ENCODE measurements at places on chromosomes 5 and 9.
A peak's percentile ranks its signal among the peaks of the same experiment; 100 is the strongest.

DNA sequence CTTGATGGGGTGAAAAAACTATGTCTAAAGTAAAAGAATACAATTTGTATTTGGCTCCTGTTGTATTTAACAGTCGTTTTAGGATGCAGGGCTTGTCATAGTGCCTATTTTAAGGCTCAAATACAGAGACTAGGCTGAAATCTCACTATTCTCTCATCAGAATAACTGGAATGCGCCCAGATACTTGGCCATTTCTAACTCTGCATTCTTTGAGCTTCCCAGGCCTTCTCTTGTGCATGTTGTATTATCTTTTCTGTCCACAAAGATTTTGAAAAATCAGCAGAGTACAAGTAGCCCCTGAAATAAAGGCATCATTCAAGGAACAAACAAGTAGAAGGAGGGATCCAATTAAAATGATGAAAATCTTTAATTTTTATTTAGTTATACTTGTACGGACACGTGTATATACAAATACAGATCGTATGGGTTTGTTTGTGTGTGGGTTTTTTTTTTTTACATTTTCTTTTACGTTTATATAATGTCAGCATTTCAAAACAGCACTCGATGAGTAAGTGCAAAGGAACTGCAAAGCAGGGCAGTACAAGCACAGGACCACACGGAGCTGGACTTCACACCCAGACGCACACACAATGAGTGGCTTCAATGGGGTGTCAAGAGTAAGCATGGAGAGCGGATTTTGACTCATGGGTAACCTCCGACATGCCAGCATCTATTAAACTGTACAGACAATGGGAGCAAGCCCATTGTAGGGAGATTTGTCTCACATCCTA, 294.0 kb downstream of the EFNA5 start:
- DNase-seq, result no peak

DNA sequence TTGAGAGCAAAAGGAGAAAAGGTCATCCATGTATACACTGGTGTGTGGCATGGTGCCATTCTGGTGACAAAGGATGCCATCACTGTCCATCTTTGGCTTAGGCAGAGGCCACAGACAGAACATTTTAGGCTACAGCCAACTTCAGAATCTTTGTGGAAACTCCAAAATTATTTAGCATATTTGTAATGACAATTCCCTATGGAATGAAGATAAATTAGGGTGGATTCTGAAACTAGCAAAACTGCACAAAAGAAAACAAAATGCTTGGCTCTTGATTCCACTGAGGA, 92.5 kb downstream of the FBXW11 start:
- DNase-seq, result no peak

GRCh38 chr9:133489253-133490190, 10.6 kb upstream of the SLC2A6 start:
- no peak for DNase-seq

DNA sequence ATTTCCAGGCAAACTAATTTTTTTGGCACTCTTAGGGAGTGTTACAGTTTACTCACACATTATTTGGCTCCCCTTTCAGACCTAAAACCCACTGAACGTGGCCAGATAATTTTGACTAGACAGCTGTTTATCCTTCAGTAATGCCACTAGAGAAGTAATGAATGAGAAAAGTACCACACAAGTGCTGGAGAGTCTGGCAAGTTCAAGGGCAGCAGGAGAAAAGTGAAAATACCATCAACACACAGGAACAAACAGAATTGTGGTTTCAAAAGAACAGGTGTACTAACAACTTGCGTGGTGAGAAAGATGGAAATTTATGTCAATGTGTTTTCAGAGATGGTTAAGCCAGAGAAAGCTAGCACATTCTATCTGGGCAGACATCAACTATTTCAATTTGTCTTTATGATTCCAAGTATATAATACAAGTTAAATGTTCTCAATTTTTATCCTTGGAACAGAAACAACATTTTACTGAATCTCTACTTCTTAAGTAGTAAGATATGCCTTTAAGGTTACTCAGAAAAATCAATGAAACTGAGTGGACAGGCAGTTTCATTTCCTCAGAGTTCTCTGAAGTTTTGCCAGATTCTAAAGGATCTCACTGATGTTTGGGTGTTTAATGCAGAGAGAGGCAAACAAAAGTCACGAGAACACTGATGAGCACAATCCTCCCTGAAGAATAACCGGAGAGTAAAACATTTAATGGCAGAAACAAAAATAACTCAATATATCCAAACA, 91.0 kb downstream of the ARSB start:
- DNase-seq, result no peak

DNA sequence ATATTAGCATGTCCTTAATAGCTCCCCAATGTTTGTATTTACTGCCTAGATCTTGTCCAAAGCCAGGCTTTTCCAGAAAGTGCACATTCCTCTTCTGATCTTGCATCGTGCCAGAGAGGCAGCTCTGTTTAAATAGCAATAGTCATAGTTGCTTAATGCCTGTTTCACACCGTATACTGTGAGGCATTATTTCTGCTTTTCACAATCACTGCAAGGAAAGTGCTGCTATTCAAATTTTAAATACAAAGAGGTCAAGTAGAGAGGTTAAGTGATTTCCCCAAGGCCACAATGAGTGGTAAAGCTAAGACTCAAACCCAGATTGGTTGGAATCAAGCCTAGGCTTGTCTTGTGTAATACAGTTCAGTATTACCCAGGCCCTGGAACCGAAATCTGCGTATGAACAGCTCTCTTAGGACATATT, 153.6 kb downstream of the SNX18 start:
- DNase-seq, result no peak

DNA sequence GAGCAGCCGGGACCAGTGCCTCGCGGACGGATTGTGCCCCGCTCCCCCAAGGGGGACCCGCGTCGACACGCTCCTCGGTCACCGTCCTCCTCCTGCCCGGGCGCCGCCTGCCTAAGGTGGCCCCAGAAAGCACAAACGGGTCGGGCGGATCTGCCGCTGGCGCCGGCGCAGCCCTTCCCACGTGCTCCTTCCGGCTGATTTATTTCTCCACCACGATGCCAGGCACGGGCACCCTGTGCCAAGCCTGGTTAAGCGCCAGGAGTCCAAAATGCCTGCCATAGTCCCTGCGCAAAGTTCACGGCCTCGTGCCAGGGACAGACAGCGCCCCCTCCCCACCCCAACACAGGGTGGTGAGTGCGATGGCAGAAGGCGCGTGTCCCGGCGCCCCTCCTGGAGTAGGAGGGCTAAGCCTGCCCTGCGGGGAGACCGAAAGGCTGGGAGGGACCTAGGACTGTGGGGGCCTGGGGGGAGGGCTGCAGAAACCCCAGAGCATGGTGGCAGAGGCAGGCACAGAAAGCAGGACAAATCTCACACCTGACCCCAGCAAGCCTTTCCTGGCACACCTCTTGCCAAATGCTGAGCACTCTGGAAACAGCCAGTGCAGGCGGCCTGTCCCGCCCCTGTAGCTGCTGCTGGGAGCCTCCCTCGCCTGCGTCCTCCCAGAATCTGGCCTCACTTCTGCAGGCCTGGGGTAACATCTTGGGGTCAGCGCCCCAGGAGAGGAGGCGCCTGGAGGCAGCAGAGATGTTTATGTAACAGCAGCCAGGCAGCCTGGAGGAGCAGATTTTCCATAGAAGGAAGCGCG, 1.1 kb upstream of the NOTCH1 start:
- DNase-seq, result no peak

DNA sequence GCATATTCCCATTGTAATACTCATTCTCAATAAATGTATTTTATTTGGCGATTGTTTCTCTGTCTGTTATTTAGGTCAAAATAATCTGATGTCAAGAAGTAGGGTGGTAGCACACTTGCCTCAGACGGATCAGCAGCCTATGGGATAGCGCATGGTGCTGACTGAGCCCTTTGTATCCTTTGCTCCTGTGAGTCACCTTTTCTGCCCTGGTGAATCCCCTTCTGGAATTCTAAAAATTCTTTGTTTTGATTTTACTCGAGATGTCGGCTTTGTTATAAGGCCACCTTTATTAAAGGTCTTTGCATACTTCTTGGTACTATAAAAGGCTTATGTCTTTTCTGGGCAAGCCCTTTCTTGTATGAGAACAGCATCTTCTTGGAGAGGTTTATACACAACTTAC, 1187.8 kb downstream of the CDH9 start:
- no peak for DNase-seq

GRCh38 chr5:178420354-178420781, 169.8 kb downstream of the COL23A1 start:
- DNase-seq, result no peak

- DNase-seq, result no peak
These were observed 115.2 kb downstream of the SPOCK1 start for GRCh38 chr5:137383909-137384308.

- DNase-seq, result no peak
These were observed 31.0 kb upstream of the ZFR start for GRCh38 chr5:32475334-32476097.

- no peak for DNase-seq
These were observed 78.8 kb downstream of the HRH2 start for GRCh38 chr5:175736652-175737051.

GRCh38 chr9:89853931-89854330, 249.1 kb downstream of the GADD45G start:
- DNase-seq, result no peak

DNA sequence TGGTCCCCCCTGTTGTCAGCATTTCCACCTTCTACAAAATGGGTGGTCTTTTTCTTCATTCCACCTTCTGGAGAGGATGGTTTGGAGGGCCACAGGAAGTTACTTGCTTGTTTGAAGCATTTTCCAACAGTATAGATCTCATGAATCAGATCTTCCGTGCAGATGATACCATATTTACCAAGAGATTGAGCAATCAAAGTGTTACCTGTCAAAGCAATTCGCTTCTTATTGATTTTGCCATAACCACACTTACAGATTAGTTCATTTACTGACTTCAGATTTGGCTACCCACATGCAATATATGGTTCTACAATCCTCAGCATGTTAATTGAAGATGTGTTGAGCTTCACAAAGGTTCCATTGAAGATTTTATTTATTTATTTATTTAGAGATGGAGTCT, 14.0 kb upstream of the TEX48 start:
- no peak for DNase-seq

DNA sequence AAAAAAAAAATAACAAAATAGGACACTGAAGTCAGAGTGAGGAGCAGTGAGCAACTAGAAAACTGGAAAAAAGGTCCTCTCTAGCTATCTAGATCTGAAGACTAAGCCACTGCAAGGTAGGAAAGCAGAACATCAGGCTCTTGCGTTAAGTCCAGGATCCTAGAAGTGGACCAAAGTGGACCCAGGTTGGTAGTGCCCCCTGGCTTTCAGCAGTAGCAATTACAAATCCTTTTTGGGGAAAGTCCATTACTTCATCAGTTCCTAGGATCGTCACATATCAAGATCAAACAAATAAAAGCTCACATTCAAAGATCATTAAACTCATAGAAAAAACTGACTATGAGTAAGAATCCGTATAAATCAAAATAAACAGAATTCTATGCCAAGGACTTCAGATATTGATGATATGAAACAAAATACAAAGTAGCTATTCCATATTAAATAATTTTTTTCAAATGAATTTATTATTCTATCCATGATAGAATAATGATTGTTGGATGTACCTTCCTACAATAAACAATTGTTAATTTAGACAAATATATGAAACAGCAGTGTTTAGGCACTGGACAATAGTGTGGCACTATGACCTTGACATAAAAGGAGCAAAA, 6.5 kb upstream of the RICTOR start:
- DNase-seq, result peak; percentile 60

GRCh38 chr5:171571663-171572062, 152.2 kb downstream of the FGF18 start:
- no peak for DNase-seq

DNA sequence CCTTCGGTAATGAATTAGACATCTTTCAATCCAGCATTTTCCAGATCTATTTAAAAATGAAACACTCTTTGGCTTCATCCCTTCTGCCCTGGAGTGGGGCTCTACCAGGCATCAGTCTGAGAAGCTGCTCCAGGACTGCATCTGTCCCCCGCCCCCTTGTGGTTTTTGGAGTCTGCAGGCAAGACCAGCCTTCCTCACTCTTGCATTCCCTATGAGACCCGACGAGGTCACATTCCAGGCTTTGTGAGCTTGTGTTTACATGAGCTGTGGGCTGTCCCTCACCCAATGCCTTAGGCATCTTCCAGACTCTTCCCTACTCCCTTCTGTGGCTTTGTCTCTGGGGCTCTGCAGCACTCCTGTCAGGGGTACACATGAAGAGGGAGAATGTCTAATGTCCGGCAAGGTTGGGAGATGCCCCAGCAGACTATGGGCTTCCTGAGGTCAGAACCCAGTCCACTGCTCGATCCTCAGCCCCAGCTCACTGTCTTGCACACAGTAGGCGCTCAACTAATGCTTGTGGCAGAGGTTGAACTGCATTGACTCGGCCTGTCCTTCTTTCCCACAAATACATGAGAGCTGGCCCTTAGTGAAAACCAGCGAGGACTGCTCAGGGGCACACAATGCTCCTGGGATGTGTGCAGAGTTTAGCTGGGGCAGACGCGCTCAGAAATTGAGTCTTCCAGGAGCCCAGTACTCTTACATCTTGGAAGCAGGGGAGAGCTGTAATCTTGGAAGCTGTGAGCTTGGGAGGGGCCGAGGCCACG, 11.7 kb upstream of the GADD45G start:
- DNase-seq, result no peak
